Lower lobe of right lung (tissue), 2 donors: ENCODE measurements at places on chromosomes 7 and 10. TPM values are rescaled to one million over a fixed set of nuclear protein-coding genes. Genes with fewer than 3 reads are reported as not detected.

GRCh38 chr7:47794016-47794415 is 154.2 kb downstream of the PKD1L1 start:
- H3K4me1 ChIP-seq = no peaks in the 10 kb centered on the region
- no peak for DNase-seq
- H3K27me3 ChIP-seq = no peaks in the 10 kb centered on the region
- H3K27ac ChIP-seq = no peak overlapping the region
- H3K4me3 ChIP-seq = no peak overlapping the region

DNA sequence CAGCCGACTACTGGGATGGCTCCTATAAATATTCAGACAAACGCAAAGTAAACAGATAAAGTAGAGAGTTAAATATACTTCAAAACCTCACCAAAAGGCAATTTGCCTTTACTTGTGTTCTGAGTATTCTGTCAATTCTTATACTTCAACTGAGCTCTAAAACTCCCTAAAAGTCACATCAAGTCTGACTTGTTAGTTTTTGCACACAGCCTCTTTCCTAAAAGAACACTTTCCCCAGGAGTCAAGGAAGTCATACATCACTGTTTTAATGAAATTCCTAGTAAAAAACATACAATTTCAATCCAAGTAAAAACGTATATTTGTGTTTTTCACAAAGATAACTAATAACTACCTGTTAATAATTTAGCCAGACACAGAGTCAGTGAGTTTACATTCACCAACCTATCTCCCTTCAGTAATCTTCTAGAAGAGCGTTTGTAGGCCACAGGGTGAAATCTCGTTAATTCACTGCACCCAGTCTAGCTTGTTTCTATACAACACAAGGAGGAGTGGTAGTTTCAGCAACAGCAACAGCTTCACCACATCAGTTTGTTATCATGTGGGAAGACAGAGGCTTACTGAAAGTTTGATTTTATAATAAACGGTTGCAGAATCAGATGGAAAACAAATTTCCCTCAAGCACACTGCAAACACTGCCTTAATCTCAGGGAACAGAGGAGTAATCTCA is 2.7 kb downstream of the COBL start:
- H3K4me3 ChIP-seq = no peak overlapping the region
- DNase-seq = no peak
- H3K27ac ChIP-seq = peak overlapping the region; percentile 9
- H3K36me3 ChIP-seq = no peaks in the 10 kb centered on the region
- H3K4me1 ChIP-seq = peaks cover 8% of the 10 kb centered on the region

DNA sequence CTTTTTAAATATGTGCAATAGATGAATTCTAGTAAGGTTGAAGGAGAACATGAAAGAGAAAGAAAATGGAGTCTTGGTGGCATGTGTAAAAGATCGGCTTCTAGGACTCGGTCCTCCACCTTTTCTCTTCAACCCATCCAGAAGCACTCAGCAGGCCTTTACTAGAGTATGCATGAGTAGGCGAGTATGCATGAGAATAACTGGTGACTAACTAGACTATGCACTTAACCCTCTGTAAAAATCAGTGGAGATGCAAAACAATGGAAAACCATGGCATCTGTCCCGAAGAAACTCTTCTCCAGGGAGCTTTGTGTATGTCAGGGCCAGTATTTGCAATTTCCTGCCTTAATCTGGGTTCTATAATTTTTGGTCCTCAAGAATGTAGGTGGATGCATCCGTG is 40.0 kb upstream of the GRB10 start:
- no peaks in the 10 kb centered on the region for H3K36me3 ChIP-seq
- peaks cover 7% of the 10 kb centered on the region for H3K4me1 ChIP-seq
- no peak overlapping the region for H3K4me3 ChIP-seq
- H3K27ac ChIP-seq = no peak overlapping the region
- no peak for DNase-seq

- DNase-seq = no peak
- no peak overlapping the region for H3K4me3 ChIP-seq
- H3K27ac ChIP-seq = no peak overlapping the region
- H3K36me3 ChIP-seq = peaks cover 64% of the 10 kb centered on the region
- H3K27me3 ChIP-seq = no peaks in the 10 kb centered on the region
- no peaks in the 10 kb centered on the region for H3K4me1 ChIP-seq
Measured at GRCh38 chr10:73444457-73444856, 11.1 kb upstream of the MSS51 start.

- no peaks in the 10 kb centered on the region for H3K27me3 ChIP-seq
- DNase-seq = no peak
- no peaks in the 10 kb centered on the region for H3K36me3 ChIP-seq
- no peak overlapping the region for H3K4me3 ChIP-seq
- H3K27ac ChIP-seq = no peak overlapping the region
Measured at GRCh38 chr10:23516530-23516929, 77.7 kb downstream of the OTUD1 start.

- no peaks in the 10 kb centered on the region for H3K36me3 ChIP-seq
- no peaks in the 10 kb centered on the region for H3K4me1 ChIP-seq
- no peak overlapping the region for H3K27ac ChIP-seq
- DNase-seq = peak; percentile 10
- no peak overlapping the region for H3K4me3 ChIP-seq
Measured at GRCh38 chr7:44223362-44224079, 22.7 kb downstream of the YKT6 start.

- H3K4me3 ChIP-seq = no peak overlapping the region
- H3K27ac ChIP-seq = no peak overlapping the region
- no peaks in the 10 kb centered on the region for H3K36me3 ChIP-seq
- H3K27me3 ChIP-seq = no peaks in the 10 kb centered on the region
- no peak for DNase-seq
- H3K4me1 ChIP-seq = no peaks in the 10 kb centered on the region
Measured at GRCh38 chr7:52317921-52318320, 717.5 kb upstream of the POM121L12 start.

DNA sequence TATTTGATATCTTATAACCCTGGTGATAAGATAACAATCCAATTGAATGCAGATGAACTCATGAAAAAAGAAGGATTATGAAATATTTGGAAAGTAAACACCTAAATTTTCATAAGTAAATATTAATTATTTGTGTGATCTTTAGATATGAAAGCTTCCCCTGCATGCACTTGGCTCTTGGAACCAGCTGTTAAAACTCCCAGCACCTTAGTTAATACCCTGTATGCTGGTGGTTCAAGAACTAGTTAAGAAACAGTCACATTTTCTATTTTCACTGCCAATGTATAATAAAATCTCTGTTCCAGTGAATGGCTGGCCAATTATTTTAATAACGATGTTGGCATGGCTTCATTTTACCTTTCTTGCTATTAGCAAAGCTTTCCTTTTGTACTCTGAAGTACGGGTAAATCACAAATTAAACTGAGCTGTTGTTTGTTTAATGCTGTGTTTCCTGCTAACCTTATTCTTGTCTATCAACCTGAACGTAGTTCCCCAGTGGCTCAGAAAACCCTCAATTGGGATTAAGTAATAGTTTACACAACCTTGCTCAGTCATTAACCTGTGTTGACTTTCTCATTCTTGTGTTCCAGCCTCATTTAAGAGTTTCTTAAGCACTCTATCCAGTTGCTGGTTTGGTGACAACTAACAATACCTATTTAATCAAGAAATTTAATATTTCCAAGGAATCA is 38.9 kb downstream of the MET start:
- peaks cover 20% of the 10 kb centered on the region for H3K4me1 ChIP-seq
- no peak overlapping the region for H3K4me3 ChIP-seq
- H3K27ac ChIP-seq = no peak overlapping the region
- no peaks in the 10 kb centered on the region for H3K27me3 ChIP-seq
- DNase-seq = no peak

GRCh38 chr10:13787015-13787421 is 200.3 kb downstream of the PRPF18 start:
- no peak overlapping the region for H3K4me3 ChIP-seq
- peaks cover 31% of the 10 kb centered on the region for H3K4me1 ChIP-seq
- H3K27me3 ChIP-seq = no peaks in the 10 kb centered on the region
- peak overlapping the region; percentile 24 for H3K27ac ChIP-seq
- peaks cover 5% of the 10 kb centered on the region for H3K36me3 ChIP-seq

- DNase-seq = no peak
- peaks cover 56% of the 10 kb centered on the region for H3K4me1 ChIP-seq
- H3K27me3 ChIP-seq = no peaks in the 10 kb centered on the region
- H3K27ac ChIP-seq = peak overlapping the region; percentile 98
Measured at GRCh38 chr10:88989824-88990383, 694 bp upstream of the FAS start.

DNA sequence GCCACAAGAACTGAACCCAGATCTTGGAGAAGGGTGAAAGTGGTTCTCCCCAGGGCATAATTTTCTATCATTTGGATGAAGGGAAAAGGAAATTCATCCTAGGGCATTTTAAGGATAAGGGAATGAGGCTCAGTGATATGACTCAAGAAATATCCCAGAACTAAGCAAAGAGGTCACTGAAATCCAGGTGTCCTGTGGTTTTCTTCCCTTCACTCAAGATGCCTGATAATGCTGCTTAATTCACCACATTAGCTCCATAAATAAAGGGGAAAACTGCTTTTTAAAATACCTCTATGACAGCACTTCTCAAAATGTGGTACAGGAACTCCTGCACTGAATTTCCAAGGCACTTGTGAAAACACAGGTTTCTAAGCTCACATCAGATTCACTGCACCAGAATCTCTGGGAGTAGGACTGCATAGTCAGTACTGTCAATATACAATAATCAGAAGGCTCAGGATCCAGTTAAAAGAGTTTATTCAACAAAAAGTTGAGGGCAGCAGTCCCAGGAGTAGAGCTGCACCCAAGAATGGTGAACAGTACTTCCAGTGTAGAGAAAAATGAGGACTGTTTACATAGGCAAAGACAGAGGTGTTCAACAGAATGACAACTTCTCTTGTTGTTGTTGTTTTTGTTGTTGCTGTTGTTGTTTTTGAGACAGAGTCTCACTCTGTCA is 2.9 kb downstream of the IFIT3 start:
- peak overlapping the region; percentile 55 for H3K4me3 ChIP-seq
- H3K27ac ChIP-seq = peak overlapping the region; percentile 2
- no peak for DNase-seq
- no peaks in the 10 kb centered on the region for H3K27me3 ChIP-seq
- no peaks in the 10 kb centered on the region for H3K36me3 ChIP-seq

DNA sequence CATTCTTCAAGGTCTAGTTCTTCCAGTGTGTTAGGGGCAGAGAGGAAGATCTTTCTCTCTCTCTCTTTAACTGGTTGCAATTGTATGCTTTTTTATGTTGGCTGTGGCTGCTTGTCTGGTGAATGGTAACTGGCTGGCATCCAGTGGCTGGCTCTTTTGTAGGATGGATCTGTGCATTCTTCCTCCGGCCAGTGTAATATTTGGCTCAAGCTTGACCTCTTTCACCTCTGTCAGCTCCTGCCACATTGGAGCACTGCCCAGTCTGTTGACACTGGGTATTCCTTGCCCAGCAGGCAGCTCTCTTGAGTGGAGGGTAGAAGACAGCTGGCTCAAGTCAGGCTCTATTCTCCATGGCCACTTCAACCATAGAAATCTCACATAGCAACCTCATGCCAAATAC is 528.3 kb downstream of the PHTF2 start:
- no peaks in the 10 kb centered on the region for H3K36me3 ChIP-seq
- no peaks in the 10 kb centered on the region for H3K27me3 ChIP-seq
- no peaks in the 10 kb centered on the region for H3K4me1 ChIP-seq
- no peak overlapping the region for H3K27ac ChIP-seq
- no peak overlapping the region for H3K4me3 ChIP-seq

- DNase-seq = no peak
- no peaks in the 10 kb centered on the region for H3K36me3 ChIP-seq
- H3K4me1 ChIP-seq = peaks cover 72% of the 10 kb centered on the region
- no peaks in the 10 kb centered on the region for H3K27me3 ChIP-seq
Measured at GRCh38 chr10:14553448-14553847, 221.2 kb downstream of the FAM107B start.

- H3K36me3 ChIP-seq = no peaks in the 10 kb centered on the region
- no peaks in the 10 kb centered on the region for H3K27me3 ChIP-seq
- peaks cover 35% of the 10 kb centered on the region for H3K4me1 ChIP-seq
Measured at GRCh38 chr10:95467162-95467599, 94.0 kb downstream of the SORBS1 start.

The ATP6V1F gene
- total RNA-seq = 208 TPM

The SPDYE1 gene
- total RNA-seq = not detected

The CYP3A5 gene
- 15.5 TPM for total RNA-seq

The MRLN gene
- total RNA-seq = not detected

The GTF2IRD2 gene
- 19.0 TPM for total RNA-seq

The KNDC1 gene
- total RNA-seq = 10.3 TPM

The CALHM3 gene
- not detected for total RNA-seq

The UPK3B gene
- 16.6 TPM for total RNA-seq
